Omental fat pad (tissue), 4 donors: ENCODE measurements at places on chromosomes 16 and 17.

DNA sequence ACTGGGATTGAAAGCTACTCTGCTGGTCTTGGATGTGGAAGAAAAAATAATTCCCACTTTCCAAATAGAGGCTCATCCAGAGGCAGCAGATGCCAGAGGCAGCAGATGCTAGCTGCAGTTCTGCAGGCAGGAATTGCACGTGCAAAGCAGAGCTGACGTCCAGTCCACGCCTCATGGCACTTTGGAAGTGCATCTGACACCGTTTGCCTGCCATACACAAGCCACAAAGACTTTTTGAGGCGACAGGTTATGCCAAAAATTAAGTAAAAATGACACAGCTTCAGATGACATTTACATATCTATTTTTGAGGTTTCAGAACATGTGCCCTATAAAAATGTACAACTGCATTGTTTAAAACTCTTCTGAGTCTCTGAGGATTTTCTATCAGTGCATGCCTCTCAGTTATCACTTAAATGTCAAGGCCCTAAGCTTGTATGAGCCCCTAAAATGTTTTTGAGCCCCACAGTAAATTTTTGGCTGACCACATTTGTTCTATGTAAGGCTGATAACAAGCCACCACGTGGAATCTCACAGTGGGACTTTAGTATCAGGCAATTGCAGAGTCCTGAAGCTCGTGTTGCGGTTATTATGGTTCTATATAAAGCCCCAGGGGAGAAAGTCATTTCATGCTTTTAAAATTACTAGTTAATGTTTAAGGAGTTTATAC is 239.2 kb downstream of the PRKCA start:
- no peak for DNase-seq

GRCh38 chr16:23301251-23302044 is 654 bp upstream of the SCNN1B start:
- DNase-seq, result no peak

- no peak for DNase-seq
Measured at GRCh38 chr17:76273445-76274111, 8.4 kb downstream of the UBALD2 start.

GRCh38 chr17:42667088-42667951 is 8.2 kb downstream of the TUBG2 start:
- DNase-seq, result no peak

DNA sequence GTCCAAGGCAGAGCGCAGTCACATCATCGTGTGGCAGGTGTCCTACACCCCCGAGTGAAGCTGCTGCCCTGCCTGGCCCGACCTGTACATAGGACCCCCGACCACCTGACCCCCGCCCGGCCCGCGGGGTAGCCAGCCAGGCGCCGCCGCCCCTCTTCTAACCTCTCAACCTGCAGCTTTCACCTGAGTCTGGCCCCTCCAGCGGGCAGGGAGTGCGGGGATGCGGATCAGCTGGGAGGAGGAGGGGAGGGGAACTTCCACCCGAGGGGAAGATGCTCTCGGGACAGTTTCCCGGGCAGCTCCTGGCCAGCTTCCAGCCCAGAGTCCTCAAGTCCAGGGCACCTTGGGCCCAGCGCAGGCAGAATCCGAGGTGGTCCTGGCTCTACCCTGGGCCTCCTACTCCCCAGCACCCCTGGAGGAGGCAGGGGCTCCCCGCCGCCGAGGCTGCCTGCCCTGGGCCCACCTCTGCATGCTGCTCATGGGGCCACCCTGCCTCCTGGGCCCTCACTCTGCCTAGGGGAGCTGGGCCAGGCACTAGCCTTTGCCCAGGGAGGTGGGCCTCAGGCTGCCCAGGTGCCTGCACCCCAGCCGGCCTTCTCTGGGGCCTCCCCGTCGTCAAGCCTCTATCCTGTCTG is 2.5 kb downstream of the NME3 start:
- DNase-seq, result no peak

DNA sequence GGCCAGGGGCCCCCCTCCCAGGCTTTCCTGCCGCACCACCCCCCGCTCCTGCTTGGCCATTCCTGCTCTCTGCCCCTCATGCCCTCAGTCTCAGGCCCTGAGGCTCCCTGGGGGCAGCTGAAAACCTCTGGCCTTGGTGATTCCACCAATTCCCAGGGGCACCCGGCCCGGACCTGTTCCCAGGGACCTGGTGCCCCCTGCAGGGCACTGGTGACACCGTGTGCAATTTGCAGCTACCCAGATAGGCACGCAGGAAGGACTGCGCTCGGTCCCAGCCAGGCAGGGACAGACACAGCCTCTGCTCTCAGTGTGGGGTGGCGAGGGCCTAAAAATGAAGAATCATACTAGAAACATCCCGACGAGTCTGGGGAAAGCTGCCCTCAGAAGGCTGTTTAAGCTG is 13.4 kb downstream of the WFDC1 start:
- DNase-seq, result no peak

GRCh38 chr16:85838876-85839585 is 39.5 kb downstream of the COX4I1 start:
- DNase-seq, result no peak

- no peak for DNase-seq
Measured at GRCh38 chr16:84020353-84020752, 22.2 kb downstream of the SLC38A8 start.

- DNase-seq, result no peak
Measured at GRCh38 chr17:77132411-77133086, 8.2 kb upstream of the SEC14L1 start.

DNA sequence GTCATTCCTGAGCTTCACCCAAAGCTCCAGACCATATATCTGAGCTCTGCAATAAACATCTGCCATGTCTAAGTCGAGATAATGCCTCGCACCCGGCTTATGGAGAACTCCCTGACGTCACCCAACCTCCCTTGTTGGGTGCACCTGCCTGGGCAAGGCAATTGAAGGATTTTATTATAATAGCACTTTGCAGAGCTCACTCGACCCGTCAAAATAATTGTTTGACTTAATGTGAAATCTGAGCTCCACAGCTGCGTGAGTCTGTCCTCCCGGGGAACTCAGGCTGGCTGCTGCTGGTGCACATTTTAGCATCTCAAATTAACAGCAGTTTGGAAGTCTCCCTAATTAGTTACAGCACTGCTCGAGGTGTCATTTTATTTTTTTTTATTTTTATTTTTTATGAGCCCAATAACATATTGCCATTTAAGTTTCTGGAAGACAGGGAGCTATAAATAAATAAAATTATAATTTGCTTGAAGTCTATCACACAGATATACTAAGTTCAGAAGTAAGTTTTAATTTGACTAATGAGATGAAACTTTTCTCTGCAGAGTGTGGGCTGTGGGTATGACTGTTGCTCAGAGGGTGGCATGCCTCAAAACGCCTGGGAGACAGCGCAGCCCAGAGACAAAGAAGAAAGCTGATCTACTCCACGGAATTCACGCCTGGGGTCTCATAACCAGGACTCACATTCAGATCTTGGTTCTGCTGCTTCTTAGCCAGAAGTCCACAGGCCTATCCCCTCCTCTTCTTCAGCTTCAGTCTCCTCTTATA is 401.4 kb upstream of the C16orf82 start:
- DNase-seq, result no peak

GRCh38 chr16:19265380-19265930 is 20.1 kb upstream of the CLEC19A start:
- DNase-seq, result no peak

GRCh38 chr16:20763461-20764232 is at the start of gene ACSM3:
ACSM3 (plus strand) TSS chr16:20764014; CDS start chr16:20770035, 6,021 bp downstream.
- DNase-seq, result no peak

- DNase-seq, result no peak
Measured at GRCh38 chr16:56513972-56514371, 5.9 kb downstream of the BBS2 start.

- DNase-seq, result no peak
Measured at GRCh38 chr16:51540259-51540658, 389.2 kb upstream of the SALL1 start.

DNA sequence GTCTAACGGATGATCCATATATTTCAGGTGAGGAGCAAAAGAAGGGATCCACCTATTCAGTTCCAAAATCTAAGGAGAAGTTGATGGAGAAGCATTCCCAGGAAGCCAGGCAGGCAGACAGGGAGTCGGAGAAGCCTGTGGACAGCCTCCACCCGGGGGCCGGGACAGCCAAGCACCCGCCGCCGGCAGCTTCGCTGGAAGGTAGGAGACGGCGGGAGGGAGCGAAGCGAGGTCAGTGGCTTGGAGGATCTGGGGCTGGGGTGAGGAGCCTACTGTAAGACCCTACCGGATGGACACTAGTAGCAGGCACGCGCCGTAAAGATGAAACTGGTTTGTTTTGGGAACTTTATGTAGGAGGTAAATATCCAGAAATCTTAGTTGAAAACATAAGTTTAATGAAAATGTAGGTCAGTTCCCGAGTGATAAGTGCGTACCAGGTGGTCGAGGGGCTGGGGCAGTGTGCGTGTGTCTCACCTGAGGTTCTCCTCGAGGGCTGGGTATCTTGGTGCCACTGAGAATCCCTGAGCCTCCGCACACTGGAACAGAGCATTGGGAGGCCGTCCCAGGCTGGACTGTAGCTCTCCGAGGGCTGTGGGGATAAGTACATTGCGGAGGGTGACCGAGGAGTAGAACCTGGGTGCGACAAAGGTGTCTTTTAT is 714 bp downstream of the SPATA33 start:
- DNase-seq, result no peak

DNA sequence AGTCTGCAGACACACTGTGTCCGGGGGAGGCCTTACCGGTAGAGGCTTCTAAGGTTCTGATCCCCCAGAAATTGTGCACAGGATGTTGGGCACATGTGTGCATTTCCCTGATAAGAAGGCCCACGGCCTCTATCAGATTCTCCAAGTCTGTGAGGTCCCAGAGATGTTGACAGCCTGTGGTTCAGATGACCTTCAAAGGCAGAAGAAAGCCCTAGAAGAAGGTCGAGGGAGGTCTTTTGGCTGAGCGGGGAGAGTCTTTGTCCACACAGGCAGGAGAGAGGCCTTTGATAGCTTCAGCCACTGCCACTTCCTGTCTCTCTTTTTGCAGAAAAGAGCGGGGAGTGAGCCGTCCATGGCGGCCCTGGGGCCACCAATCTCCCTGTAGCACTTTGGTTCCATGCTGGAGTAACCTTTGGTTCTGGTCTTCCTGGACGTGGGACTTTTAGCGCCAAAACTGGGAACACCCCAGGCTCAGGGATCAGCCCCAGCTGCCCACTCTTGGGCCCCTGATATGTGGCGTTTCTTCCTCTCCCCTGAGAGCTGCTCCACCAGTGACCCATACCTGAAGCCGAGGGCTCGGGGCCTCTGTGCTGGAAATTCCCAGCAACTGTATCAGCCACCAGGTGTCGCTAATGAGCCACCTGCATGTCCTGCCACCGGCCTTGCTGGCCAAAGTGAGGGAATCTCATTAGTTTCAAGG is 28.1 kb upstream of the LGALS9 start:
- peak; percentile 76 for DNase-seq

GRCh38 chr17:60827943-60828342 is 150.3 kb downstream of the BCAS3 start:
- DNase-seq, result no peak

GRCh38 chr16:85662976-85663830 is 25.6 kb downstream of the GINS2 start:
- no peak for DNase-seq

- DNase-seq, result no peak
Measured at GRCh38 chr17:376936-377863, 24.6 kb upstream of the RPH3AL start.

- no peak for DNase-seq
Measured at GRCh38 chr17:74566132-74566753, 1.1 kb downstream of the CD300H start.

DNA sequence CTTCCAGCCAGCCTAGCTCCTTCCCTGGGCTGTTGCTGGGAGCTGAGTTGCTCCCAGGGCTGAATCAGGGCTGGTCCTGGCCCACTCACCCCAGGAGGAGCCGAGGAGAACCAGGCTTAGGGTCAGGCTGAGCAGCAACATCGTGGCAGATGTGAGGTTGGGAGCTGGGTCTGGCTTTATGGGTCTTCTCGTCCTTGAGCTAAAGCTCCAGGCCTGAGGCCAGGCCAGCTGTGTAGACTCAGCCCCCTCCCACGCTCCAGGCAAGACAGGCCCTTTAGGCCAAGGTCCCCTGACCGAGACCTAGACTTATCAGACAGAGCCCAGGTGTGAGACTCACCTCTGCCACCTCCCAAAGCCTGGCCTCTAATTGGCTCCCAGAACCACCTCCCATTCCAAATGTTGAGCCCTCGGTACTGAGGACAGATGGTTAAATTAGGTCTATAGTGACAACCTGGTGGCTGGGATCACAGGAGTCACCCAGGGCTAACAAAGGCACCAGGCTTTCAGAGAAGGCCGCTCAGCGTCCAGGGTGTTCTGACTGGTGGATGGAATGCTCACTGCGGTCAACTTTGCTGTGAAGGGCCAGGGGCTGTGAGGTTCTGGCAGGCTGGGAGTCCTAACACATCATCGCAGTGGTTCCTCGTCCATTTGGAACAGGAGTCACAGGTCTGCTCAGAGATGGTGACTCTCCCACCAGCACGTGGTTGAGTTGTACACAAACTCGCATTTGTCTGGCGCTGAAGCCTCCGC is at the start of gene CTRL:
CTRL (minus strand) TSS at position 151 of the 750 bp plus-strand sequence; CDS start at position 141, 10 bp downstream.
- no peak for DNase-seq

- DNase-seq, result no peak
Measured at GRCh38 chr17:33515974-33516373, 222.9 kb upstream of the ASIC2 start.

DNA sequence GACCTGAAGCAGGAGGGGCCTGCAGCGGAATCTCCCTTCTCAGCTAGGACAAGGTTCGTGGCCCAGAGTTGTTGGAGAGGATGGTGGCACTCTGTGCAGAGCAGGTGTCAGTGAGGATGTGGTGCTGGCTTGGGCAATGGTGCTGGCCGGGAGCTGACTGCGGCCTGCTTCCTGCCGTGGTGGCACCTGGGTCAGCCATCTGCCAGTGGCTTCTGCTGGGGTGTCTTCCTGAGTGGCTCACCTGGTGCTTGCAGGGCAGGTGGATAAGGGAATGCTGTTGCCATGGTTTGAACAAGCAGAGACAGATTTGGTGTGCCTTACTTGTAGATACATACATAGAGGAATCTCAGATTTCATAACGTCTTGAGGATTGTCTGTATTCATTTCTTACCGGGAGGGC is 69.6 kb downstream of the SEC14L1 start:
- no peak for DNase-seq

- DNase-seq, result no peak
Measured at GRCh38 chr17:41683441-41684007, 5.2 kb upstream of the EIF1 start.

DNA sequence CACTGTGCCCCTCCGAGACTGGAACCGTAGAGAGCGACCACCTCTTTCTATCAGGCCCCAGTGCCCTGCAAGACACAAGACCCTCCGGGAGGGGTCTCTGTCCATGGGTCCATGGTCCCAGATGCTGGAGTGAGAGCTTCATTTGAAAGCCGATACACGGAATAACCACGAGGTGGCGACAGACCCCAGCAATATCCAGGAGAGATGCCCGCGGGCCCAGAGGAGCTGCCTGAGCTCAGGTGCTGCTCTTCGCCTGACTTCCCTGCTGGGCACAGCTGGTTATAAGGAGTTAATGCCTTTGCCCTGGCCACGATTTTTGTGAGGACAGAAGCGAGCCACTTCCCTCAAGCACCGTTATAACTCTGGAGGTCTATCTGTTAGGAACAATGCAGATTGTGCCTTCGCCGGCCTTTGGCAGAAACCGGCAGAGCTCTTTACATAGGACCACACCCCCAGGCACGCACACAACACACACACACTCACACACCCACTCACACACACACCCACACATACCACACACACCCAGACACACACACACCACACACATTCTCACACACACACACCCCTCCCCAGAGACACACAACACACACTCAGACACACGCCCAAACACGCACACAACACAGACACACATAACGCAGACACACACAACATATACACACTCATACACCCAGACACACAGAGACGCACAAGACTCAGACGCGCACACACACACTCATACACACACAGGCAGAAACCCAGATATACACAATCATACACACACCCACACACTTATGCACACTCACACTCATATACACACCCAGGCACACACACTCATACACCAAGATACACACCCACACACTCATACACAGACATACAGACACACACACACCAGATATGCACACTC is 436.4 kb downstream of the SOX9 start:
- DNase-seq, result no peak
